ENCODE measurements at places on chromosomes 6 and 20. TPM values are rescaled to one million over a fixed set of nuclear protein-coding genes. Genes with fewer than 3 reads are reported as not detected.

DNA sequence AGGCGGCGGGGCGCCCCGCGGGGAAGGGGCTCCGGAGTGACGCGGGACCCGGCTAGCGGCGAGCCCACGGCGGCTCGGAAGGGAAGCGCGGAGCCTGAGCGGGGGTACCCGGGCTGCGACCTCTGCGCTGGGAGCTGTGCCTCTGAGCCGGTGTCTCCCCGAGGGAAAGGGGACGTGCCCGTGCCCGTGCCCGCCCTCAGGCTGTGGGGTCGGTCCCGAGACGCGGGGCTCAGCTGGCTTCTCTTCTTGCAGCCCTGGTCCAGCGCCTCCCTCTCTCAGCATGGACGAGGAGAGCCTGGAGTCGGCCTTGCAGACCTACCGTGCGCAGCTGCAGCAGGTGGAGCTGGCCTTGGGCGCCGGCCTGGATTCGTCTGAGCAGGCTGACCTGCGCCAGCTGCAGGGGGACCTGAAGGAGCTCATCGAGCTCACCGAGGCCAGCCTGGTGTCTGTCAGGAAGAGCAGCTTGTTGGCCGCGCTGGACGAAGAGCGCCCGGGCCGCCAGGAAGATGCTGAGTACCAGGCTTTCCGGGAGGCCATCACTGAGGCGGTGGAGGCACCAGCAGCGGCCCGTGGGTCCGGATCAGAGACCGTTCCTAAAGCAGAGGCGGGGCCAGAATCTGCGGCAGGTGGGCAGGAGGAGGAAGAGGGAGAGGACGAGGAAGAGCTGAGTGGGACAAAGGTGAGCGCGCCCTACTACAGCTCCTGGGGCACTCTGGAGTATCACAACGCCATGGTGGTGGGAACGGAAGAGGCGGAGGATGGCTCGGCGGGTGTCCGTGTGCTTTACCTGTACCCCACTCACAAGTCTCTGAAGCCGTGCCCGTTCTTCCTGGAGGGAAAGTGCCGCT lies 686 bp downstream of the ZGPAT start:
- no peaks in the 10 kb centered on the region for H3K27me3 ChIP-seq
- peaks cover 24% of the 10 kb centered on the region for H3K4me1 ChIP-seq
- H3K27ac ChIP-seq = peak overlapping the region; percentile 87
- DNase-seq = peak; percentile 68
- H3K4me3 ChIP-seq = peak overlapping the region; percentile 89

DNA sequence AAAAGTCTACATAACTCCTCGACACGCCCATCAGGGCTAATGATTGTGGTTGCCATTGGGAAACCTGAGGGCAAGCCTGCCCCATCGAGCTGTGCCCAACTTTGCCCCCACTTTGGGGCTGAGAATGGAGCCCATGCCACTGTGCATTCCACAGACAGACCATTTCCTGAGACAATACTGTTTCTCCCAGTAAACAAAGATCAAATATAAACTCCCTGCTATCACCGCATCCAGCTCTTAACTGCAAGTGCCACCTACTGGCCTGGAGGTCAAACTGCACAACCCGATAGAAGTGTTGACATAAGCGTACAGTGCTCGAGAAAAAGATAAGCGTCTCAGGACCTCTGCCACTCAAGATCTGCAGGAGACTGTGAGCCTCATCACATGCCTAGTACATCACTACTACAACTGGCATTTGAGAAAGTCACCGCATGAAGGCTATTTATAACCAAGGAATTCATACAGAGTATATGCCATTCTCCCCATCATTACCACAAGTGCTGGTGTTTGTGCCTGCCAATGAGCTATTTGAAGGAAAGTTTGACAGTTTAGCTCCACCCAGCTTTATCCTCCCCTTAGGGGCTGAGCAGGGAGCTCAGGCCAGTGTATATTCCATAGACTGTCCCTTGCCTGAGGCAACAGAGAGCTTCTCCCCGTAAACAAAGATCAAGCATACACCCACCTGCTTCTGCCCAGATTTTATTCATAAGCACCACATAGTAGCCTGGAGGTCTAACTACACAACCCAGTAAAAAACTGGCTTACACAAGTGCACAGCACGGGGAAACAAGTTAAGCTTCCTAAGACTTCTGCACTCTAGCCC lies 4.5 kb upstream of the DEFB126 start:
- no peaks in the 10 kb centered on the region for H3K36me3 ChIP-seq
- H3K4me3 ChIP-seq = no peak overlapping the region
- no peaks in the 10 kb centered on the region for H3K4me1 ChIP-seq
- H3K27me3 ChIP-seq = no peaks in the 10 kb centered on the region

DNA sequence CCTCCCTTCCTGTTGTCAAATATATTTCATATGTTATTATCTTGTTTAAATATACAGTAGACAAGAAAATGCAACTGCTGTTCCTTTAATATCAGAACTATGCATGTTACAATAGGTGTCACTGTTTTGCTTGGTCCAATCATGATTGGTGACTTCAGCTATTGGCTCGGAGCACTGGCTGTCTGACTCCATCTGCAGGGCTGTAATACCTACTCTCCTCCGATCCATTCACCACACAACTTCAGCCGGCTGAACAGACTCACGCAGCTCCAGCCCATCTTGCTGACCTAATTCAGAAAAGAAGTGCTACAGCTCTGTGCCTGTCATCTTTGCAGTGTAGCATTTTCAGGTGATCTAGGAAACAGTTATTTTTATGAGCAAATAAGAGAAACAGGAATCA lies at the start of gene BTBD3:
TSS of gene BTBD3 (plus strand) at position 231 of the 400 bp plus-strand sequence. CDS start 383 bp downstream, outside the sequence.
- DNase-seq = peak; percentile 80

DNA sequence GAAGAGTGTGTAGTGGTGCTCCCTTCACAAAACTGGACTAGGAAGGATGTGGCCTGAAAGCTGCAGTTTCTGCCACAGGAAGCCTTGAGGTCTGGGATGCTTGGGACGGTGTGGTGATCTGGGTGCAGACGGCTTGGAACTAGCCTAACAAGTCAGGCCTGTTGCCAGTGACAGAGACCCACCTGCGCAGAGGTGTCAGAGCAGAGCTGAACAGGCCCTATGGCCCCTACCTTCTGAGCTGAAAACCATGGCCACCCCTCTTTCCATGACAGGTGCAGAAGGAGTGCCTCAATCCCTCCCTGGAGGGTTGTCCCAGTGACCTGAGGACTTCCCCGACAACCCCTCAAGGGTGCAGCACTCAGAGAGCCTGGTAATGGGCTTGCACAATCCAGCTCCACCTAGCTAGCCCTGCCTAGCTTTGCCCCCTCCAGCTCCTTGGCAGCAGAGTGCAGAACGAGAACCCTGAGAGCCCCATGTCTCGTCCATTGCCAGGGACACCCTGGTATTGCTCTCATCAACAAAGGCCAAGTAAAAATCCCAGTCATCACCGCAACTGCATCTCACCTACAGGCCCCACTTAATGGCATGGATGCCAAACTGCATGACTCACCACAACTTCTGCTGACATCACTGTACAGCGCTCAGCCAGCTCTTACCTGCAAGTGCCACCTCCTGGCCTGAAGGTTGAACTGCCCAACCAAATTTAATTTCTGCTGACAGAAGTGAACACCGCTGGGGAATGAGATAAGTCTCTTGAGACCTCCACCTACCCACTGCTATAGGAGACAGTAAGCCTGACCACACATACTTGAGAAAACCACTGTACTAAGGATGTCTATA lies 563.1 kb downstream of the TFAP2A start:
- H3K27ac ChIP-seq = no peak overlapping the region
- DNase-seq = no peak
- no peak overlapping the region for H3K4me3 ChIP-seq
- no peaks in the 10 kb centered on the region for H3K36me3 ChIP-seq

GRCh38 chr6:113995634-113996033 lies 24.7 kb upstream of the HDAC2 start:
- peak; percentile 69 for DNase-seq
- H3K4me1 ChIP-seq = peaks cover 30% of the 10 kb centered on the region
- H3K27me3 ChIP-seq = no peaks in the 10 kb centered on the region
- H3K4me3 ChIP-seq = no peak overlapping the region
- H3K36me3 ChIP-seq = no peaks in the 10 kb centered on the region

DNA sequence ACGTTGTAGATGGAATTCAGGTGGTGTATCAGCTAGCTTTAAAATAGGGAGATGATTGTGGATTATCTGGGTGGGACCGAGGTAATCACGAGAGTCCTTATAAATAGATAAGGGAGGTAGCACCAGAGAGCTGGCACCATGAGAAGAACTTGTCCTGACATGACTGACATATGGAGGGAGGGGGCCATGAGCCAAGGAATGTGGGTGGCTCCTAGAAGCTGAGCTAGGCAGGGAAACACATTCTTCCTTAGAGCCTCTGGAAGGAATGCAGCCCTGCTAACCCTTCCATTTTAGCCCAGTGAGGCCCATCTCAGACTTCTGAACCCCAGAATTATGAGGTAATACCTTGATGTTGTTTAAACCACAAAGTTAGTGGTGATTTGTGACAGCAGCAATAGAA lies 321.1 kb upstream of the SULF2 start:
- H3K4me3 ChIP-seq = no peak overlapping the region
- H3K36me3 ChIP-seq = no peaks in the 10 kb centered on the region
- no peaks in the 10 kb centered on the region for H3K27me3 ChIP-seq
- H3K27ac ChIP-seq = no peak overlapping the region
- H3K4me1 ChIP-seq = no peaks in the 10 kb centered on the region

DNA sequence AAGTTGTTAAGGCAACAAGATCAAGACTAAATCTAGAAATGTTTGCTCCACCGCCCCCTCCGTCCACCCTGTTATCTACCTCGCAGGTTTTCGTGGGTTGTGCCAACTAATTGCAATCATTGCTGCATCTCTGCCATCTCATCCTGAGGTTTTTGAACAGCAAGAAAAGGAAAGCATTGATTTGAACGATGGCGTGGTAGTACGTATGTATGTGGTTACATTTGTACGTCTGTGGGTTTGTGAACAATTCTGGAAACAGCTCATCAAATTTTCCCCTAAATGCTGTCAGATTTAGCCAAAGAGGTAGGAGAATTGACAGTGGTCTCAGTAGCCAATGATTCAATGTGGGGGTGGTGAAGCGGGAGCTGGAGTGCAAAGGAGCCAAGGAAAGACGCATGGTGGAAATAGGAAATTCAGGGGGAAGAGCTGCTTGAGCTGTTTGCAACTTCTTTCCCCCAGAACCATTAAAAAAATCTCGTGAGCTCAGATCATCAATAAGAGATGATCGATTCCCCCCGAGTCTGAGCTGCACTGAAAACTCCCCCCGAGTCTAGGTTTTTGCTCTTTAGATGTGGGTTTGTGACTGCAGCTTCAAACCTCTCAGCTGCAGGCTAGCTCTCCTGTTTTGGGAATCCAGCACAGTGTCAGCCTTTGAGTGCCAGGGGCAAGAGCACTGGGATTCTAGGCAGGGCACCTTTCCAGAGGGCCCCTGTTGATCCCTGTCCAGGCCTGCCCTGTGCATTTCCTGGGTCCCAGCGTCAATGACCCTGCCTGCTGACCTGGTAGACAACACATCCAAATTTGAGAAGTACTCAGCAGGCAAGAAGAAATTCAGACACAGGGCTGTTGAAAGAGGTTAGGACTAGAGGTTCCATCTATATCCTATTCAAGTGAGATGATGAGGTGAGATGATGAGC lies 72.6 kb upstream of the LY86 start:
- no peaks in the 10 kb centered on the region for H3K27me3 ChIP-seq
- no peaks in the 10 kb centered on the region for H3K4me1 ChIP-seq
- no peak overlapping the region for H3K4me3 ChIP-seq
- H3K27ac ChIP-seq = no peak overlapping the region

DNA sequence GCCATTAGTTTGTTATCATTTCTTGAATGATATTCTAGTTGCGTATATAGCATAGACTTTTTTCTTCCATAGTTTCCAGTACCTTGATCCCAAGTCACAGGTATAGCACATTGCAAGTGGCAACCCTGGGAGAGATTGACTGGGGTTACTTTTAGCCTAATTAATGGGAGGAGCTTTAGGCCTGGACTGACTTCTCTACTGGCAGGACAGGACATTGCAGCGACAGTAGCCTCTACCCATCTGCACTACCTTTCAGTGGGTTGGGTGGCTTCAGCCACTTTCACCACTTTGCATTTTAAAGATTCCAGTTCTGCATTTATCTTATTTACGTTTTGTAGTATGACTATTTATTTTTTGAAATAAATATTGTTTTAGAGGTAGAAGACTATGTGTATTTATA lies 320.3 kb downstream of the RIMS1 start:
- H3K4me3 ChIP-seq = no peak overlapping the region
- H3K36me3 ChIP-seq = no peaks in the 10 kb centered on the region
- no peaks in the 10 kb centered on the region for H3K27me3 ChIP-seq
- H3K27ac ChIP-seq = no peak overlapping the region
- no peaks in the 10 kb centered on the region for H3K4me1 ChIP-seq
- no peak for DNase-seq

DNA sequence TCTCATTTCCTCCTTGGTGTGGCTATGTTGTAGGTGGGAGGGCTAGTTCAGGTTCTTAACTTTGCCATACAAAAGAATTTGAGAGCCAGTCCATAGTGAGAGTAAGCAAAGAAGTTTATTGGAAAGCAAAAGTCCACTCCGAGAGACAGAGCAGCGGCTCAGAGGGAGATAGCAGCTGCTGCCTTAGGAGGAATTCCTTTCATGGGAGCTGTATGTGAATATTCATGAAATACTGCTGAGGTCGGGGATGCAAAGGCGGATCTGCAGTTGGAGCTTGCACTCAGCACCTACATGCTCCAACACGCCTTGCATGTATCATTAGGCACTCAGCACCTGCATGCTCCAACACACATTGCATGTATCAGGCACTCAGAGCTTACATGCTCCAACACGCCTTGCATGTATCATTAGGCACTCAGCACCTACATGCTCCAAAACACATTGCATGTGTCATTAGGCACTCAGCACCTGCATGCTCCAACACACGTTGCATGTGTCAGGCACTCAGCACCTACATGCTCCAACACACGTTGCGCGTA lies 54.9 kb downstream of the CDH4 start:
- H3K27me3 ChIP-seq = no peaks in the 10 kb centered on the region
- no peaks in the 10 kb centered on the region for H3K36me3 ChIP-seq
- no peaks in the 10 kb centered on the region for H3K4me1 ChIP-seq

DNA sequence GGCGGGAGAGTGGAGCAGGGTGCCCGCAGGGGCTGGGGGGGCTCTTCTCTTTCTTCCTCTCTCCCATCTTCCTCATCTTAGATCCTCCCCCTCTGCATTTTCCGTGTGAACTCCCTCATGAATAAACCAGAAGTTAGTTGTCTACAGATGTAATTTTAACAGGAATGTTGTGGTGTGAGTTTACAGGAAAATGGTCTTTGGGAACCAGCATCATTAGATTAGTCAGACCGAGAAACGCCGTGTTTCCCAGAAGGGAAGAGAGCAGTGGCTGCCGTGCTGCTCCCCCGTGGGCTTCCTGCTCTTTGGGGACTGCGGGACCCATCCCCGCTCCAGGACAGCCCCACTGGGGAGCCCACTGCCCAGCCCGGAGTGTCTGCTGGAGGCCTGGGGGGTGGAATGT lies 3.4 kb downstream of the MYT1 start:
- peaks cover 24% of the 10 kb centered on the region for H3K27me3 ChIP-seq
- no peak overlapping the region for H3K4me3 ChIP-seq
- H3K27ac ChIP-seq = no peak overlapping the region
- no peaks in the 10 kb centered on the region for H3K36me3 ChIP-seq
- DNase-seq = no peak
- H3K4me1 ChIP-seq = no peaks in the 10 kb centered on the region

GRCh38 chr6:168606722-168607121 lies 165.7 kb downstream of the SMOC2 start:
- H3K36me3 ChIP-seq = no peaks in the 10 kb centered on the region
- H3K4me1 ChIP-seq = no peaks in the 10 kb centered on the region
- no peak overlapping the region for H3K27ac ChIP-seq
- no peaks in the 10 kb centered on the region for H3K27me3 ChIP-seq

GRCh38 chr6:162485464-162485863 lies 242.1 kb downstream of the PRKN start:
- H3K36me3 ChIP-seq = no peaks in the 10 kb centered on the region
- H3K27me3 ChIP-seq = no peaks in the 10 kb centered on the region
- no peak overlapping the region for H3K27ac ChIP-seq
- peaks cover 10% of the 10 kb centered on the region for H3K4me1 ChIP-seq
- no peak for DNase-seq
- no peak overlapping the region for H3K4me3 ChIP-seq

Gene SLC17A1
- not detected for total RNA-seq

Gene LY6G5B
- total RNA-seq = 10.0 TPM

Gene FRK
- total RNA-seq = 0.27 TPM

Data from sigmoid colon (tissue), 7 donors.